Activated CD4-positive, alpha-beta T cell treated with anti-CD3 and anti-CD28 coated beads, Interleukin-2, amount 50 U/mL, for 1 hour (primary cell): ENCODE measurements at places on chromosomes 16 and 17.

DNA sequence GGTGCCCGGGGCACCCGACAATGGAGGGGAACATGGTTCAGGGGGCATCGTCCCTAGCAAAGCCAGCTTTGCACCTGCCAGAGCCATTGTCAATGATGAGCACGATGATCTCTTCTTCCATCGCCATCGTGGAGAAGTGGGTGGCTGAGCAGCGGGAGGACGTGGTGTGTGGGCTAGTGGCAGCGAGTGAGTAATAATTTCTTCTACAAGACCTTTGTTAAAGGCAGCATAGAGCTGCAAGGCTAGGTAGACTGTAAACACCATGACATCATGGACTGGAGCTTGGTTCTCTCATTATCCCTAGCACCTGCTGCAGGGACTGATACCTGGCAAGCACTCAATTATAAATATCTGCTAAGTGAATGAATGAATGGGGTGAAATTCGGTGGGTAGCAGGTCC lies 6.7 kb upstream of the HEATR3 start:
- DNase-seq = no peak

- DNase-seq = no peak
These were observed 6.4 kb upstream of the MILR1 start for GRCh38 chr17:64442541-64442971.

DNA sequence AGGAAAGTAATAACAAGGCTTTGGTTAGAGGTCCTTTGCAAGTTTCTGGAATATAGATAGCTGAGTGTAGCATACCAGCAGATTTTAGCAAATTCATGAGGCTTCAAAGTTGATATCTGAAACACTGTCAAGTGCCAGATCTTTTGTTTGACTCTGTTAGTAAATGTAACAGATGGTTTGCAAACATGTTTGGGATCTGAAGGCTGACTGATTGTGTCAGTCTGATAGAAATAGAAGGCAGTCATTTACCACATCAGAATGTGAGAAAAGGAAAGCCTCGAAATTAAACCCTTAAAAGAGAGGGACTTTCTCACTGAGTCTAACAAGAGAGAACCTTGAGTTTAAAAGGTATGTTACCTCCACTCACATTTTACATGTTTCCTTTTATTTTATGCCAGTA lies 371.5 kb downstream of the KIF2B start:
- no peak for DNase-seq

GRCh38 chr17:69947027-69947759 lies 127.8 kb upstream of the KCNJ16 start:
- no peak for DNase-seq

DNA sequence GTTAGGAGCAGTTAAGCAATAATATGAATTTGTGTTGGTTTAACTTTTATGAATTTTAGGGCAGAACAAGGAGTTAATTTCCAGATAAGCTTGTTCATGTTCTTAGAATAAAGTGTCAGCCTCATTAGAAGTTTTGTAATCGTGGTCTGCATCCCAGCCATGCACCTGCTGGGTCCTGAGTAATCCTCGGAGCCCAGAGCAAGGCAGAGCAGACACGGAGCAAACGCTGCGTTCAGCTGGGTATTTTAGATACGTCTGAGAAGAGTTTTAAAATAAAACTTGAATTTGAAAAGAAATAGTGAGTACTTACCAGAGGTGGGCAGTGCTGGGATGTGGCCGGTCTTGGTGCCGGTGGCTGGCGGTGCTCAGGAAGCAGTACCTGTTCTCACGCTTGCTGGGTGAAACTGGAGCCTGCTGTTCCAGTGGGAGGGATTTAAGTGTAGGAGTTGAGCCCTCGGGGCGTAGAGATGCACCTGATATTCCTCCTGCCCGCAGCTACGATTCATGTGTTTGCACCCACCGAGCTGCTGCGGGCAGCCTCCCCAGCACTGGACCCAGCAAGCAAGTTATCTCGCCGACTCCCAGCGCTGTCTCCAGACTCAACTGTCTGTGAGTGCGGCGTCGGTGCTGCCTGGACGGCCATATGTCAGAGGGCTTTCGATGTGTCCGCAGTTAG lies at the start of gene ZNF750:
TSS of gene ZNF750 (minus strand) at position 406 of the 676 bp plus-strand sequence. CDS start 7,568 bp downstream, outside the sequence.
- DNase-seq = no peak

DNA sequence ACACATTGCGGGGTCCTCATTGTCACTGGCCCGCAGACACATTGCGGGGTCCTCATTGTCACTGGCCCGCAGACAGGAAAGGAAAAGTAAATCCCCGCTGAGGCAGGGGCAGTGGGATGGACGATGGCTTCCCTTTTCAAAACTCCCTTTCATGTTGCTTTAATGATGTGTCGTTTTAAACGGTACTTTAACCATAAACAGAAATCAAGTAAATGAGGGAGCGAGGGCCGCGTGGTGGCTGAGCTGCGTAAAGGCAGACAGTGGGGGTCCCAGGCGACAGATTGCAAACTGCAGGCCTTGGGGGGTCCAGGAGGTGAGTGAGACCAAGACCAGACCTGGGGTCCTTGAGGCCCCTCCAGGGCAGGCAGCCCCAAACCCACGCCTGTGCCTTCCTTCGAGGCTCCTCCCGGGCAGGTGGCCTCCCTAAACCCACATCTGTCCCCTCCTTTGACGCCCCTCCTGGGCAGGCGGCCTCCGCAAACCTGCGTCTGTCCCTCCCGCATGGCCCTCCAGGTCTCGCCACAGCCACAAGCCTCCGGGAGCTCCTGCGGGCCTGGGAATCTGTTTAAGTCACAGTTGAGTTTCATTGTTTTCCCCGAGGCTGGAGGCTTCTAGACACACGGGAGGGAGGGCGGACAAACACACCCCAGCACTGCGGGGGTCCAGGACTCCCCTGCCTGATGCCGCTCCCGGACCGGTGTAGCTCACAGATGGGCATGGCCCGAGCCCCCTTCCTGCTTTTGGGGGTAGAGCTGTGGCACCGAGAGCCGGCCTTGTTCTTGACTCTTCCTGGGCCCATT lies 7.3 kb downstream of the PIEZO1 start:
- no peak for DNase-seq

GRCh38 chr17:10292057-10292937 lies 80.5 kb downstream of the MYH13 start:
- no peak for DNase-seq

DNA sequence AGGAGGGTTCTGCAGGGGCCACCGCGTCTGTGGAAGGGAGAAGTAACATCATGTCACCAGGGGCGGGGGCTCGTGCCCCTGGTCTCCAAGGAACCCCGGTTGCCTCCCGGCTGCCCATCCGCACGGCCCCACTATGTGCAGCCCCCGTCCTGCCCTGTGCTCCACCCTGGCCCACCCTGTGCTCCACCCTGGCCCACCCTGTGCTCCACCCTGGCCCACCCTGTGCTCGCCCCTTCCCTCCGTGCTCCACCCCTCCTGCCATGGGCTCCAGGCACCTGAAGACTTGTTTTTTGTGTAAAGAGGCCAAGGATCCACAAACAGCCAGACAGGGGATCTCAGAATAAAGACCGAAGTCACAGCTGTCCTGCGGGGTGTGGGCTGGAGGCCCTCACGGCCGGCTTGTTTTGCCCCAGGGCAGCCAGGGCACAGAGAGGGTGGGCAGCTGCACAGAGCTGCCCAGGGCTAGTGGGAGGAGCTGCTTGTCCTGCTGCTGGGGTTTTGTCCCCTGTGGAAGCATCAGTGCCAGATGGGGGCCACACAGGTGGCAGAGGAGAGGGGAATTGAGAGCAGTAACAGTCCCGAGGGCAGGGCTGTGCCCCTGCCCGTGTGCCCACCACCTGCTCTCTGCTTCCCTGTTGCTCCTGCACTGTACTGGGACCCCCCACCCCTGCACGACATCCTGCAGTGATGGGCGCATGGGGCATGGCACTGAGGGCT lies 147.0 kb upstream of the CIBAR2 start:
- no peak for DNase-seq

DNA sequence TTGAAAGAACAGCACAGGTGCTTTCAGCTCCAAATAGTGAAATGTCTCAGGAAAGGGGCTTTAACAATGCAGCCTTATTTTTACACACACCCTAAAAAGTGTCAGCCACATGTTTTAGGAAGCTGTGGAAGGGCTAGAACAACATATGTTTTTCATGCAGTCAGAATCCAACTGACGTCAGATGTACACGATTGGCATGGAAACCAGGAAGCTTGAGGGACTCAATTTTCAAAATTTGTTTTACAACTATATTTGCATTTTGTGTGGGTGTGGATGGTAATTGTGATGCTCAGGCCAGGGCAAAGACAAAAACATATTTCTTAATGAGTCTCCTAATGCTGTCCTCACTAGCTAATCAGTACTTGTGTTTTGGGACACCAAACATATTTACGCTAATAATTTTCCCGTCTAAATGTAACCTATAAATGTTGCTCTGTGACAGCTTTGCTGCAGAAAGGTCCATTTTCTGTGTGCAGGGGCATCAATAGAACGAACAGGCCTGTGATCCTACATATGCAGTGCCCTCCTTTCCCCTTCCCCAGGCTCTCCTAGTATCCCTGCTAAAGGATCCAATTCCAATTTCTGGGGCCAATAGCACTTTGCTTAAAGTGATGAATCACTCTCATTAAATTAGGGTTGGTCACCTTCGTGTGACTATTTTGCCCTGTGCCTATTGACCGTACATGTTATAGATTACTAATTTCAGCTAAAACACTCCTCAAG lies 434.0 kb upstream of the CDH5 start:
- no peak for DNase-seq

DNA sequence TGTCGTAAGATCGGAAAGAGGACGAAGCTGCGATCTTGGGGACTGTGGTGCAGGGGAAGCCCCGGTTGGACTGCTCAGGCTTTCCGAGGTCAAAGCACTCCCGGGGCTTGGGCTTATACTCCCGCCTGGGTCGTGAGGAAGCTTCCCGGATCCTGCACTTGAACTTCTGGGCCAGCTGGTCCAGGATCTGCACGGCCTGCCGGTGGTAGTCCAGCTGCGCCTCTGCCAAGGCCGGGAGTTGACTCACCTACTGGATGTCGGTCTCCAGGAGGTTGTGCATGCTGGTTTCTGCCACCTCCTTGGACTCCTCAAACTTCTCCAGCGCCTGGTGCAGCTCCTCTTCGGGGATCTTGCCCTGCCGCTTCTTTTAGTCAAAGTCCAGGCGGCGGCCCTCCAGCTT lies 99.2 kb downstream of the KPNA2 start:
- DNase-seq = no peak

DNA sequence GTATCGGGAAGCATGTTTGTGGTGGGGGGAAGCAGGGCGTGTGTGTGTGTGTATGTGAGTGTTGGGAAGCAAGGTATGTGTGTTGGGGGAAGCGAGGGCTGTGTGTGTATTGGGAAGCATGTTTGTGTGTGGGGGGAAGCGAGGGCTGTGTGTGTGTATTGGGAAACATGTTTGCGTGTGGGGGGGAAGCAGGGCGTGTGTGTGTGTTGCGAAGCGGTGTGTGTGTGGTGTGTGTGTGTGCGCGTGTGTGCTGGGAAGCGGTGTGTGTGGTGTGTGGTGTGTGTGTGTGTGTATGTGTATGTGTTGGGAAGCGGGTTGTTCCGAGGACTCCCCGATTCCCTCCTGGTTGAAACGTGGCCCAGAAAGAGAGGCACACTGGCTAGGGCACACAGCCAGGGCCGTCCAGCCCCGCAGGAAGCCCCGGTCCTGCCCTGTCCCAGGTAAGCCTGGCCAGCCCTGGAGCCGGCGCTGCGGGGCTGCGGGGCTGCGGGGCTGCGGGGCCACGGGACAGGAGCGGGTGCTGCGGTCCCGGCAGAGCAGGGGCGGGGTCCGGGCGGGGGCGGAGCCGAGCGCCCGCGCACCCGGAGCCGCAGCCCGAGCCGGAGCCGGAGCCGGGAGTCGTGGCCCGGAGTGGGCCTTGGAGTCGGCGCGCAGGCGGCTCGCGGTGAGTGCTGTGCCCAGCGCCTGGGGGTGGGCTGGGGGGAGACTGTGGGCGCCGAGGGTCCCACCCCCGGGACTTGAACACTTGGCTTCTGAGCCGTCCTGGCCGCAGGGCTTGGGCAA lies at the start of gene NOD2:
TSS of gene NOD2 (plus strand) at position 608 of the 783 bp plus-strand sequence. CDS start 5,890 bp downstream, outside the sequence.
- peak; percentile 40 for DNase-seq

- no peak for DNase-seq
These were observed 31.5 kb upstream of the SHISA9 start for GRCh38 chr16:12869698-12870427.

GRCh38 chr17:83201206-83202001 lies 122.0 kb downstream of the METRNL start:
- DNase-seq = no peak

DNA sequence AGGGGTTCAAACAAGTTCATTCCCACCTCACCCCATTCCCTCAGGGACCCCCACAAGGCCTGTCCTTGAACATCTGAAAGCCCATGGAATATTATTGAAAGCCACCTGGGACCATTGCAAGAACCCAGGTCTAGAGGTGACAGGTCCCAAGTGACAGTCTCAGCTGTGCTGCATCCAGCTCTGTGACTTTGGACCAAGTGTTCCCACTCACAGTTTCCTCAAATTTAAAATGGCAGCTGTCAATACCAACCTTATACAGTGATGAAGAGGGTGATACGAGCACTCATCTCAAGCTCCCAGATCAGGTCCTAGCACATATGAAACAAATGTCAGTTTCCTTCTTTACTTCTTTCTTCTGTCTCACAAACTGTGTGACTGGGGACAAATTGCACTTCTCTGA lies 9.1 kb downstream of the ERAL1 start:
- DNase-seq = no peak

- no peak for DNase-seq
These were observed 27.3 kb upstream of the ALKBH5 start for GRCh38 chr17:18156171-18156975.

- peak; percentile 17 for DNase-seq
These were observed 984 bp downstream of the CENPV start for GRCh38 chr17:16352303-16352666.

- DNase-seq = no peak
These were observed 67.5 kb downstream of the XYLT1 start for GRCh38 chr16:17403156-17403809.

GRCh38 chr17:78745407-78746088 lies 36.5 kb downstream of the CYTH1 start:
- peak; percentile 49 for DNase-seq

GRCh38 chr16:51542981-51543815 lies 392.1 kb upstream of the SALL1 start:
- DNase-seq = no peak

GRCh38 chr17:80182845-80183223 lies 13.0 kb downstream of the CARD14 start:
- no peak for DNase-seq

GRCh38 chr16:67260426-67261063 lies 11.8 kb downstream of the SLC9A5 start:
- DNase-seq = no peak

GRCh38 chr17:44751806-44752205 lies 7.0 kb upstream of the ADAM11 start:
- no peak for DNase-seq

DNA sequence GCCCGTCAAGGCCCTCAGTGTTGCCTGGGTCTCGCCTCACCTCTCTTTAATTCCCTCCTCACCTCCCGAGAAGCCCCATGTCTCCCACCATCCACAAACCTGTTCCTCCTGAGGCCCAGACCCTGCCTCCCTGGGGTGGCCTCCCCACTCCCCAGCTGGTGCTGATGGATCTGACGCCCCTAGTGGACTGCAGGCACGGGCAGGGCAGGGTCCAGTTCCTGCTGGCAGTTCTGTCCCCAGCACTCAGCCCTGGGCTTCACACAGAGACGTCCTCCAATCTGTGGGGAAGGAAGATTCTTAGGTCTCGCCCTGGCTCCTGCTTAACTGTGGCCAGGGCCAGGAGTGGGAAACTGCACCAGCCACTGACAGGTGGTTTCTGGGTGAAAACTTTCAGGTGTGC lies 108.8 kb downstream of the AMFR start:
- no peak for DNase-seq

- DNase-seq = peak; percentile 43
These were observed 115.8 kb downstream of the NPIPB11 start for GRCh38 chr16:29290631-29291247.

GRCh38 chr17:40178021-40178601 lies 841 bp downstream of the RAPGEFL1 start:
- DNase-seq = no peak
